ENCODE measurements at places on chromosomes 4 and X.

DNA sequence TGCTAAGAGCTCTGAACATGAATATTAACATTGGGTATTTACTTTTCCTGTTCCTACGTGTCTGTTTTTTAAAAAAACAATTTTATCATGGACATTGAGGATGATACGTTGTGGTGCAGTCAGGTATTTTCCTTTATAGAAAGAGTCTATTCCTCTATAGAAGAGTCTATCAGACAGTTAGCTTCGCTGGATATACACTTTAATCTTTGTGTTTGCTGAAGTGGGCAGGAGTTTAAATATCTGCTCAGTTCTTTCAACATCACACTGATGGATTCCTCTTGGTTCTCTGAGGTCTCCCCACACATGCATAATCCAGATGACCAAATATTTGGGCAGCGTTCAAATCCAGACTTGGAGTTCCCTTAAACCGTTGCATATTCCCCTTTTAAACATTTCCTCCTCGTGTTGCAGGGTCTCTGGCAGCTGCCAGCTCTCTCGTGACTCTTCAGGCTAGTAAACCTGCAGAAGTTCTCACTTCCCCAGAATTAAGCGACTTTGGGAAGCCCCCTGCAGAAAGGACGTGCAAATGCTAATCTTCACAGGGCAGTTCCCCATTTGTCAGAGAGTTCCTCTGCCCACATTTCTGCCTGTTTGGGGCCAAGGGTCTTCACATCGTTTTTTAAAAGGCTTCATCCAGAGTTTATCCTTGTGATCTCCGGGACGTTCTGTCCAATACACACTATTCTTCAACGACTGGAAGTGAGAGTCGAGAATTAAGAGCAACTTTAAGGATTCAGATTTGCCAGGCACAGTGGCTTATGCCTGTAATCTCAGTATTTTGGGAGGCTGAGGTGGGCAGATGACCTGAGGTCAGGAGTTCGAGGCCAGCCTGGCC, 20.5 kb upstream of the DHRSX start:
- DNase-seq = peak; percentile 37

- DNase-seq = no peak
These were observed 274.7 kb upstream of the AGTR2 start for GRCh38 chrX:115895678-115896329.

DNA sequence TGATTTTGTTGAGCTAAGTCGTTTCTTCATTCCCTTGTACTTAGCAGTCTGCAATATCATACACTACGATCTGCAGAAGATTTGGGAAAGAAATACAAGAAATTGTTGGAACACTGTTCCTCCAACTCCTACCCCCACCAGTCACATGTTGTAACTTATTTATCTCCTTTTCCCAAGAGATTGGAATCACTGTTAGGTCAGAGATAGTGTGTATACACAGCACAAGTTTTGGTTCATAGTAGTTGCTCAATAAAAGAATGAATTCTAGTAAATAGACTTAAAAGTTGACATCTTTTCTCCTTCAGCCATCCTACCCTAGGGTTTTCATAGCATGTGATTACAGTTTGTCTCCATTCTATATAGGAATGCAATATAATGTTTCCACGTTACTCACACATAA, 68.8 kb downstream of the ARFIP1 start:
- DNase-seq = no peak

DNA sequence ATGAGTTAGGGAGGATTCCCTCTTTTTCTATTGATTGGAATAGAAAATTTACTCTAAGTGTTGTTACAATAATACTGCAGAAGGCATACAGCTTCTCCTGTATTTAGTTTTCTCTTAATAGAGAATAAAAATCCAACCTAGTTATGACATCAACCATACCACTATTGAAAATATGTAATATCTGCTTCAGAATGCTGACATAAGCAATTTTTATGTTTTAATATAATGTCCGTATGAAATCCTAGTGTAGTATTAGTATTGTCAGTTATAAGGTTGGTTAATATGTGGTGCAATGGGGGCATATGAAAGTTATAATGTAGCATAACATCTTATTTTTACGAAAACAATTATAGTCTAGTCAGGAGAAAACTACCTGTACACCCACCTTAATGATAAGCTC, 68.2 kb downstream of the HEPH start:
- no peak for DNase-seq

DNA sequence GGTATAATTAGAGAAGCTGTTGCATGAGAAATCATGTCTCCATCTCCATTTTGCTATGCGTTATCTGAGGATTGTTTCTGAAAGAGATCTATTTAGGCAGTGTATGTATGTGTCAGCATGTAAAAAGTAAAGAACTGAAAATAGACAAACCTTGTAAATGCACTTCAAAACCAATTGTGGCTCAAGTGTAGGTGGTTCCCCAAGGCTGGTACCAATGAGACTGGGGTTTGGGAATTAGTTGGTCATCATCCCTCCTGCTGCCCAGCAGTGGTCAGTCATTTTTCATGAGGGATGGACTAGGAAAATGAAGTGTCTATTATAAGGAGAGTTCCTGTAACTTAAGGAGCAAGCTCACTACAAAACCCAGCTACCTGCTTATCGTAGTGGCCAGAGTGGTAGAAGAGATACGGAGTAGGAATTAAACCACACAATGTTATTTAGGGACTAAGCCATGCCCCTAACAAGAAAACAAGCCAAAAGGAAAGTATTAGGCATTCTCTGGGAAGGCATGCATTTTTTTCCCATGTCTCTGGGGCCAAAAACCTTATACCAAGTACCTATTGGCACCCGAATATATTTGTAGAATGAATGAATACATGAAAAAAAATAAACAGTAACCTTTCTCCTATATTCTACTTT, 259.0 kb downstream of the CHIC1 start:
- no peak for DNase-seq

DNA sequence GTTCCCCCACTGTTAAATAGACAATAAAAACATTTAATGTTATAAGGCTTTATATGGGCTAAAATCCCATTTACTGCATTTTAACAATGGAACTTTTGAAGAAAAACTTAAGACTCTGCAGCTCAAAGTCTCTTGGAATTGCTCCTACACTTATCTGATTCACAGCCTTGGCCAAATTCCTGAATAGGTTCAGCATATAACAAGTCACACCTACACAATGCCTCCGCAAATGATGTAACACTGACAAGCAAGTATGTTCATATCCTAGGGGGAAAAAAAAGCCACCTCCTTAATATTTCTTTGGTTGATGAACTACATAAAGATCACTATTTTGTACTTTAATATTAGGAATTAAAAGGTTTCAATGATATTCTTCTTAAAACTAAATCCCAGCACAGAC, 34.5 kb downstream of the RPS6KA6 start:
- DNase-seq = no peak

DNA sequence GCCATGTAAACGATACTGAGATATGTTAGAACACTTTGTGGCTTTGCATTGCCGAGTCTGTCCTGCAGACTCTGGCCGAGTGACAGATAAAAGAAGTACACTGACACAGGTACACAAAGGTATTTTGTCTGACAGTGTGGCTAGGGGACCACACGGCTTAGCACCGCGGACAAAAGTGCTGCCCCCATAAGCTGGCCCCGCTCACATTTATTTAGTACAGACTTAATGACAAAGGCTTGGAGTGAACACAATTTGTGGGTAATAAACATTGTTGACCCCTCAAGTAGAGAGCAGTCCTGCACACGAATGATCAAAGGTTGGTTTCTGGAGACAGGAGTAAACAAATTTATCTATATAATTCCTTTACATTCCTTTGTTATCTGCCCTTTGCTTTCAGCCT, 976.8 kb downstream of the TRAM1L1 start:
- no peak for DNase-seq

GRCh38 chr4:7367406-7367805, 67.3 kb downstream of the PSAPL1 start:
- no peak for DNase-seq

- no peak for DNase-seq
These were observed 1075.7 kb upstream of the PABPC4L start for GRCh38 chr4:135277068-135277979.

GRCh38 chrX:83305381-83305780, 202.7 kb upstream of the POU3F4 start:
- no peak for DNase-seq

DNA sequence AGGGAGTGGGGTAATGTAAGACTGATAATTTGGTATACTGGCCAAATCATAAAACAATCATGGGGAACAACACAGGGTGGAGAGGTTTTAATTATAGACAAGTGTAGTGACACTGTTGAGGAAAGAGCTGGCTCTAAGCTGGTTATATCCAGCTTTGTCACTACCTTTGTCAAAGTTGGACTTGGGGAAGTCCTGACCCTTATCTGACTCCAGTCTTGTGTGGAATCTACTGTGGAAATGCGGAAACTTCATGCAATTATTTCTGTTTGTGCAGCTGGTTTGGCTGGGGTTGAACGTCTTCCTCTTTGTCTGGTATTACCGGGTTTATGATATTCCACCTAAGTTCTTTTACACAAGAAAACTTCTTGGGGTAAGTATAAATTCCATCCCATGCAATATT, 2.0 kb downstream of the CYBB start:
- no peak for DNase-seq

DNA sequence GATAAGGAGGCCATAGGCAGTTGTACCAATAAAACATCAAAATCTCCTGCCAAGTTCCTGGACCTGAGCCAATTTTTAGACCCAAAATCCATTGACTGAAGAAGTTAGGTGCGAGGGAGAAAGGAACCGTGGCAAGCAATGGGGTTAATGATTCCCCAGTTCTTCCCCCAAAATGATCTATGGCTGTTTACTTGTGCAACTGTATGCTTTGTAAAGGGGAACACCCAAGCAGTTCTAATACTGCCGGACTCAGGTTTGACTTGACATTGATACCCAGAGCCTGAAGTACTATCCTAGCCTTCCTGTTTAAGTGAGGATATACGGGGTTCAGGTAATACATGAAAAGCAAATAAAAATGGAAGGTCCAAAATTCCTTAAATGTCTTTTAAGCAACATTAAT, 6.7 kb upstream of the EIF4E start:
- no peak for DNase-seq

DNA sequence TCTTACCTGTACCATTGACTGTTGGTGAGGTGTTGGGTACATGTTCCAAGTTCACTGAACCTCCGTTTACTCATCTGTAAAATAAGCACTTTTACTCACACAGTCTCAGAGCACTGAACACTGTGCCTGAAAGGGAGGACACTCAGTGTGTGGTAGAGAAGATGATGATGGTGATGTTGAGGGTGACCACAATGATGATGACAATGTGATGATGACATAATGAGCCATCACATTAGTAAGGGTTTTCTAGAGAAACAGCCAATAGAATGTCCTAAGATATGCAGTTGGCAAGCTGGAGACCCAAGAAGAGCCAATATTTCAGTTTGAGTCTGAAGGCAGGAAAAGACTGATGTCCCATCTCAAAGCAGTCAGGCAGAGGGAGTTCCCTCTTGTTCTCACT, 315.4 kb upstream of the IGFBP7 start:
- DNase-seq = peak; percentile 24

- peak; percentile 3 for DNase-seq
These were observed 276.5 kb downstream of the PPP4R3C start for GRCh38 chrX:27186671-27187070.

GRCh38 chr4:154686838-154687237, 57.0 kb upstream of the LRAT start:
- DNase-seq = no peak

GRCh38 chr4:84814094-84814750, 152.3 kb downstream of the WDFY3 start:
- peak; percentile 84 for DNase-seq

DNA sequence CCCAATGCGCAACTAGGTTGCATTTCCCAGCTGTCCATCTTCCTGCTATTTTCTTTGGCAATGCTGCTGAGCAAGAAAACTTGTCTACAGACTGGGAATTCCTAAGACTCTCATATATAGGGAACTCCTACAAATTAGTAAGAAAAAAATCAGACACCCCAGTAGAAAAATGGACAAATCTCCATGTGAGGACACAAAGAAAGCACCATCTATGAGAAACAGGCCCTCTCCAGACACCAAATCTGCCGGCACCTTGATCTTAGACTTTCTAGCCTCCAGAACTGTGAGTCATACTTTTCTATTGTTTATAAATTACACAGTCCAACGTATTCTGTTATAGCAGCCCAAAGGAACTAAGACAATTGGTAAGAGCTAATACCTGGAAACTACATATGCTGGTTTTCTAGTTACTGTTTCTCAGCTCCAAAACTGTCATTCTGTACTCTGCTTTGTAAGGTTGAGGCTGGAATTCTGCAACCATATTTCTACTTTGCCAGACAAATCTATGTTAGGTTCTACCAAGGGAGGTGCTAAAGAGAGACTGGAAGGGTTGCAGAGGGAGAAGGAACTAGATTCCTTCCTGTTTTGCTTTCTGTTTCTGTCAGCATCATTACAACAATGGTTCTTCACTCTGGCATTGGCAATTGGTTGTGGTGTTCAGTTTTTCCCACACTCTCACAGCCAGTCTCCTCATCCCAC, 35.7 kb upstream of the FAM241A start:
- DNase-seq = no peak

DNA sequence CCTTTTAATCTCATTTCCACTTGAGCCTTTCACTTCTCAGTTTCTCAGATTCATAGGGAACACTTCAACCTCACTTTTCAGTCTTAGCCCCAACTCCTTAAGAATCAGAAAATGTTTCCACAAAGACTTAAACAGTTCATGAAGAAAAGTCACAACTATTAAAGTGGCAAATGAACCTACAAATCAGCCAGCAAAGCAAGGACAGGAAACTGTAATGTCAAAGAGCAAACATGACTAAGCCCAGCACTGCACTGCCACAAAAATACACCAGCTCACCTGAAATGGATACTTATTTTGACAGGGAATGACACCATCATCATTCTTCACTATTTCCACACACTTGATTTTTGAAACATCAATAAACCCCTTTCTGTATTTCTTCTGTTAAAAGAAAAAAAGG, 41.8 kb upstream of the TXK start:
- no peak for DNase-seq
